ENCODE measurements at places on chromosomes 16 and 17.

GRCh38 chr17:80786887-80787286 lies 204.8 kb upstream of the CHMP6 start:
- no peak for DNase-seq

DNA sequence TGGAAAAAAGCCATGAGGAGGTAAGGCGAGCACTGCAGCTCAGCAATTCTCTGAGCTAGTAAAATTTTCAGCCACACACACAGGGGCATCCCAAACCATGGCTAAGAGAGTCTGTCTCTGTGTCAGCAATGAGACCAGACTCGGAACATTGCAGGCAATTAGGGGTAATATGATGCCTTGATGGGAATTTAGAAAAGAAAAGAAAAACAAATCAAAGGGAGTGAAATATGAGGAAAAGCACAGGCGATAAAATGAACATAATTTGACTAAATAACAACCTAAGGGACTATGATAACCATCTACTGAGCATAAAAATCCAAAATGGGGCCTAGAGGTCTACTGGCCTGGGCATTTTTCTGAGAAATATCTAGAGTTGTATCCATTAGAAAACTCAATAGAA lies 546.0 kb upstream of the PSMD7 start:
- no peak for DNase-seq

DNA sequence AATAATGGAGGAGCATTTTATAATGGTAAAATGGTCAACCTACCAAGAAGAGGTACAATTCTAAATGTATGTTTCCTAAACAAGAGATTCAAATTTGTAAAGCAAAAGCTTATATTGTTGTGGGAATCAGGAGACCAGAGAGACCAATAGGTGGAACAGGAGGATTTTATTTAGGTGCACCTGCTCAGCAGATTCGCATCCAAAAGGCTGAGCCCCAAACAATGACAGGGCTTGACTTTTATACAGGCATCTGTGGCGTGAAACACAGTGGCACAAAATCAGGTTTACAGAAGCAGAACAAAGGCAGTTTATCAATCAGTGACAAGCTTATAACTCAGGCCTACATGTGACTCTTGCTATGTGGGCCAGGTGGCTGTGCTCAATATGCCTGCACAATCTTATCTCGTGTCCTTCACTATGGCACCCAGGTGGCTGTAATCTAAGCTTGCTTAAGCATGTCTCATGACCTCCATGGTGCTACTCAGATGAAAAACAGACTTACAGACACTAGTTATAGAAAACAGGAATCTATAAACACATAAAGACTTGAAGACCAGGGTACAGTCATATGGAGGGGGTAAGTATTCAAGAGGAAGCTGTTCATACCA lies 780.2 kb upstream of the CA10 start:
- no peak for DNase-seq

DNA sequence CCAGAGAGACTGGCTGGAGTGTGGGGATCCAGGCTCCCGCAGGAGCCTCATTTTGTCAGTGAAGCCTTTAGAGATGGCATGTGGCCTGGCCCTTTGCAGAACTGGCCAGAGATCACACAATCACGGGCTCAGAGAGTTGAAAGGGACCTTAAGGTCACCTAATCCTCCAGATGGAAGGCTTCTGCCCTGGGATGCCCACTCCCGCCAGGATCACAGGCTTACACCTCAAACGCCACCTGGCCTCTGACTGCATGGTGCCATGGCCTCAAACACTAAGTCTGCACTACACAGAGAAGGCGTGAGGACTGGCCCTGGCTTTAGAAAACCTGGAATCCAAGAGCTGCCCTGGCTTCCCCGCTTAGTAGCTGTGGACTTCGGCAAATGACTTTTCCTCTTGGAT lies 306.8 kb upstream of the CCL2 start:
- no peak for DNase-seq

DNA sequence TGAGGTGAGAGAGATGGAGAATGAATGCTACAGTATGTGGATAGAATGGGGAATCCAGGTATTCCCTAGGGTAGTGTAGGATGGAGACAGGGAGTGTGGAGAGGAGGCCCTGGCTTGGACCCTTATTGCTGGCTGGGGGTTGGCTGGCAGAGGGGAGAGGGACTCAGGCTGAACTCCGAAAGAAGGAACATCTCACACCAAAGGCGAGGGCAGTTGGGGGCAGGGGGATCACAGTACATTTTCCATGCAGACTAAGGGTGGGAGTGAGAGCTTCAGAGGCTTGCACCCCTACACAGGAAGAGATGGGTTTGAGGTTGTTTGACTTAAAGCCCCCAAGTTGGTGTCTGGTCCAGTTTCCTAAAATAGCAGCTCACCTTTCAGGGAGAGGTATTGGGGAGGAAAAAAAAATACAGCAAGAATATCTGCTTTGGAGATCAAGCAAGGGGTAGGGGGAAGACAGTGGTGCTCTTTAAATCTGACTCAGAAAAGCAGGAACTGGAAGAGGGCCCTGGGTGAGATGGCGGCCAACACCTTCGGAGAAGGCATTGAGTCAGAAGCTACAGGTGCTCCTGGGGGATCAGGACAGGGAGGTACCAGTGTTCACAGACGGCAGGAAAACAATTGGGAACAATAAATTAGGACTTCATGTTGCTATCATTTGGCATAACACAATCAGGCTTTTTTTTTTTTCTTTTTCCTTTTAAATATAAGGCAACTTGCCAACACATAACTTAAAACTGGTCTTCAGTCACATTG lies 12.4 kb downstream of the TRAF4 start:
- DNase-seq: no peak

GRCh38 chr17:58052945-58053715 lies 30.1 kb upstream of the DYNLL2 start:
- DNase-seq: no peak

DNA sequence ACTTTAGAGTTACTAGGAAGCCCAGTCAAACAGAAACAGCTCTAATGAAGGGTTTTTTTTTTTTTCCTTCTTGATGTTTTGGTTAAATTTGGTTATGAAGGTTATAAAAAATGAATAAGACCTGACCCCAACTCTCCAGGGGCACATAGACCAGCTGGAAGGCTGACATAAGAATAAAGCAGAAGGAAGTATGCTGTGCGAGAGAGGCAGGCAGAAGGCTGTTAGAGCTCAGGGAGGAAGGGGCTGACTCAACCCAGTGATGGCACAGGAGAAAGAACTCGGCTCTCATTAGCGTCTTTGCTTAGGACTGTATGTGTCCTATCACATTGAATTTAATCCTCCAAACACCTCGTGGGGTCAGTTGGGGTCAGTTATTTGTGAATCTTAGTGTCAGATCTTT lies 474.6 kb downstream of the PMP22 start:
- no peak for DNase-seq

DNA sequence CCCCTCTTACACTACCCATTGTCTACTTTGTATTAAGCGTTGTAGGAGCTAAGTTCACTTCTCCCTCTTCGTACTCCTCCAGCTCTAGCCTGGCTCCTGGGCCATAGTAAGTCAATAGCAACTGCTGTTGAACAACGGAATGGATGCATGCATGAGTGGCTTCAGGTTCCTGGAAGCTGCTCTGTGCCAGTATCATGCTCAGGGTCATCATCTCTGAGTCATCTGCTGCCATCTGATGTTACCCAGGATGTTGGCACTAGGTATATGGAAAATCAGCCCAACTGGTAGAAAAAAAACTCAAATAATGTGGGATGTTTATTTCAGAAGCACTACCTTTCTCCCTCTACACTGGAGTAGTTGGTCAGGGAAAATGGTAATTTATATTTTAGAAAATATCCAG lies 536.8 kb downstream of the NPIPA7 start:
- DNase-seq: no peak

- DNase-seq: no peak
These were observed 8.7 kb downstream of the ZDHHC7 start for GRCh38 chr16:85002608-85003007.

DNA sequence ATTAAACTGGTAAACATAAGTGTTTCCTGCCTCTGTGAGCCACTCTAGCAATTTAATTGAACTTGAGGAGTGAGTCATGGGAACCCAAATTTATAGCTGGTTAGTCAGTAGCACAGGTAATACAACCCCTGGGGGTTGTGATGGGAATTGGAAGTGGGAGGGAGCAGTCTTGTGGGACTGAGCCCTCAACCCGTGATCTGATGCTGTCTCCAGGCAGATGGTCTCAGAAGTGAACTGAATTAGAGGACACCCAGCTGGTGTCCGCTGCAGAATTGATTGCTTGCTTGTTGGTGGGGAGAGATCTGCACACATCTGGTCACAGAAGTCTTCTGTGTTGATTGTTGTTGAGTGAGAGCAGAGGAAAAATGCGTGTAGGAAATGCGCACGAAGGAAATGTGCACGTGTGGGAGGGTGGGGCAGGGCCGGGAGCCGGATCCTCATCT lies 7.7 kb upstream of the ST6GALNAC2 start:
- DNase-seq: no peak

- no peak for DNase-seq
These were observed 62.4 kb downstream of the VAT1L start for GRCh38 chr16:77850636-77851333.

DNA sequence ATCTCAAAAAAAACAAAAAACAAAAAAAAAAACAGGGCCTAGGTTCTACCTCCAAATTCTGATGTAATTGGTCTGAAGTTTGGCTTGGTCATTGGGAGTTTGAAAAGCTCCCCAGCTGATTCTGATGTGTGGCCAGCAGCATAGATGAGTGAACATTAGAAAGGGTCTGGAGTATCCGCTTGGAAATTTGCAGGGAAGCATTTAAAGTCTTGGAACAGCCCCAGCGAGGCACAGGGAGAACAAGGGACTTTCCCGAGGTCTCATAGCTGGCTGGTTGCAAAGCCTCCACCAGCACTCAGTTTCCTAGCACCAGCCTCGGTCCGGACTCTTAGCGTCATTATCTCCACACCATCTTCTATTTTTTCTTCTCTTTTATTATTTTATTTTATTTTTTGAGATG lies 70.8 kb downstream of the RAB11FIP4 start:
- no peak for DNase-seq

GRCh38 chr17:63529711-63530556 lies 6.8 kb downstream of the KCNH6 start:
- DNase-seq: no peak

DNA sequence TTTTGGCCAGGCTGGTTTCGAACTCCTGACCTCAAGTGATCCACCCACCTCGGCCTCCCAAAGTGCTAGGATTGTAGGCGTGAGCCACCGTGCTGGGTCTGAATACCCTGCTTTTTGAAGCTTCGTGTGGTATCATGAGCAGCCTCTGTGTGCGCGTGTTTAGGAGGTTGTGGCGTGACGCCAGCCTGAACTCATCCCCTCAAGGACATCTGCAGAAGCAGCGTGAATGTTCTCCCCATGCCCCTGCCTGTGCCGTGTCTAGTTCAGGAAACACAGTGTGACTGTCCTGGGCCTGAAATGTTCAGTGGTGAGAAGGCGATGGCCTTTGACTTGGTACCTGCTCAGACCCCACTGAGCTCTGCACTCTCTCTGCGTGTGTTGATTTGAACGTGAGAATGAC lies 35.6 kb downstream of the RNF213 start:
- no peak for DNase-seq

- DNase-seq: no peak
These were observed at the start of gene CRAMP1 for GRCh38 chr16:1612320-1613111. Gene CRAMP1, plus strand, starts transcription at chr16:1612360. Its CDS starts 2,280 bp downstream, at chr16:1614640.

DNA sequence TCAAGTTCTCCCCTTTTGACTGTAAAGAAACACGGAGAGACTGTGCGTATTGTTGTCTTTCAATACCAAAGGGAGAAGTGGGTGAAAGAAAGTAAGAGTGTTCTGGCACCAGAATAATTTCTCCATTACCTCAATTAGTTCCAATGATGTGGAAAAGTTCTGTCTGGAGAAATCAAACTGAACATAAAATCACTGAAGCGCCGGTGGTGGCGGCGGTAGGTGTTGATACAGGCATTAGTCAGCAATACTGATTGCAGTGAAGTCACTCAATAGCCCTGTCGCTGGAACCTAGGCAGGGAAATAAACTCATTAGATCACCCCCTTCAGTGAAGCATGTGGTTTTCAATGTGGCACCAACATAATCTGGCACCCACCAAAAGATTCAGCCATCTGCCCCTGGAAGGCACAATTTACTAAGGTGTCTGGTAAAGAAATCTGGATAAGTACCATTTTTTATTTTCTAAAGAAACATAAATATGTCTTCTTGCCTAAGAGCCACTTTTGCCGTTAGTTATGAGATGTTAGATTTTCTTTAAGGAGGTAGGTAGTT lies 274.2 kb upstream of the SOX9 start:
- no peak for DNase-seq

DNA sequence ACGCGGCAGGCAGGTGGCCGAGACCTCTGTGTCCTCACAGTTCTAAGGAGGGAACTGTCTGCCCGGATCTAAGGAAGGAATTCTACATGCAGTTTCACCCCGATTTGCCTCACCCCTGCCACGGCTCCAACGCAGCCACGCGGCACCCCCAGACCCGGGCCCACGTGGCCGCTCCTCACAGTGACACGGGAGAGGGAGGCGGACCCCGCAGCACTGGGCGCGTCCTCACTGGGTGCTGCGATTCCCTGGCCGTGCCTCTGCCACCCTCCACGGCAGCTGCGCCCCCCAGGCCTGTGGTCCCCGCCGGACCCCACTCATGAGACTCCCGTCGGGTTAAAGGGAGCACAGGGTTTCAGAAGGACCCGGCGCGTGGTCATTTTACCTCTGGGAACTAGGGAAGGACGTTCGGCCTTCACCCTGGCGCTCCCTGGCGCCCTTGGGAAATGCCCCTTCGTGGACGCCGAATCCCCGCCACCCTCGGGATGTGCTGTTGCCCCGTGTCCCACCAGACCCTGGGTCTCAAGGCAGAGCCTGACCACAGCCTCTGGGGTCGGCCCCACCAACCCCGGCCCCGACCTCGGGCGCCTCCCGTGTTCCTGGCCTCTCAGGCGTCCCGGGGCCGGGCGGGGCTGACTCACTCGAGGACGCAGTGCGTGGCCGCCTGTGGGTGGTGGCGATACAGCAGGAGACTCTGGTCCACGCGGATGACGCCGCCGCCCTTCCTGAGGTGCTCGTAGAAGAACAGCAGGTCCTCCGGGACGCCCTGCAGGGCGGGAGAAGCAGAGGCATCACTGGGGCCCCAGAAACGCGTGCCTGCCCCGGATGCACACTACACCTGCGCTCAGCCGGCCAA lies 118.8 kb upstream of the METRNL start:
- DNase-seq: no peak

DNA sequence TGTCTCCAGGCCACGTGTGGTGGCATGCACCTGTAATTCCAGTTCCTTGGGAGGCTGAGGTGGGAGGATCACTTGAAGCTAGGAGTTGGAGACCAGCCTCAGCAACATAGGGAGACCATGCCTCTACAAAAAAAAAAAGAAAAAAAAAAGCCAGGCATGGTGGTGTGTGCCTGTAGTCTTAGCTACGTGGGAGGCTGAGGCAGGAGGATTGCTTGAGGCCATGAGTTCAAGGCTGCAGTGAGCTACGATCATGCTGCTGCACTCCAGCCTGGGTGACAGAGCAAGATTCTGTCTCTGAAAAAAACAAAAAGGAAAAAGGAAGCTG lies 103.9 kb downstream of the CMIP start:
- no peak for DNase-seq

GRCh38 chr16:15484662-15485061 lies 50.3 kb downstream of the BMERB1 start:
- DNase-seq: no peak

- peak; percentile 90 for DNase-seq
These were observed 3.3 kb upstream of the N4BP1 start for GRCh38 chr16:48613061-48613957.

- no peak for DNase-seq
These were observed 18.4 kb downstream of the G6PC1 start for GRCh38 chr17:42918902-42919521.

GRCh38 chr17:57406131-57406980 lies 150.0 kb downstream of the MSI2 start:
- DNase-seq: no peak

Data from CD4-positive, alpha-beta T cell treated with Interleukin-4 for 4 hours (primary cell).